A549 treated with AZD2906 at 1 μM for 4 hours (cell line): ENCODE measurements at places on chromosomes 1 and 21. TPM values are rescaled to one million over a fixed set of nuclear protein-coding genes. Genes with fewer than 3 reads are reported as not detected.

The GREM2 gene
- 0.06 to 0.12 TPM (median 0.09 TPM) in 5 replicates for total RNA-seq

The SLC25A24 gene
- 22.6 to 31.5 TPM (median 28.9 TPM) in 5 replicates for total RNA-seq

The G0S2 gene
- total RNA-seq = 3.3 to 4.0 TPM (median 3.4 TPM) in 5 replicates

The MRPL20 gene
- 128 to 145 TPM (median 135 TPM) in 5 replicates for total RNA-seq

The TRAF3IP3 gene
- total RNA-seq = not detected in 5 replicates

The LCE1B gene
- 0.06 to 0.10 TPM (median 0.08 TPM) in 3 of 5 replicates, not detected in the others for total RNA-seq

The TMPRSS3 gene
- total RNA-seq = 0.14 to 0.30 TPM (median 0.20 TPM) in 5 replicates

The ANKRD34A gene
- total RNA-seq = 0.21 to 0.30 TPM (median 0.25 TPM) in 5 replicates

The RYR2 gene
- total RNA-seq = 0.01 to 0.07 TPM (median 0.03 TPM) in 5 replicates

The CYP4A11 gene
- total RNA-seq = not detected in 5 replicates

The CCDC185 gene
- 0.03 to 0.05 TPM (median 0.03 TPM) in 3 of 5 replicates, not detected in the others for total RNA-seq

The ACTN2 gene
- total RNA-seq = 0.01 to 0.09 TPM (median 0.06 TPM) in 4 of 5 replicates, not detected in the other

The AQP10 gene
- total RNA-seq = not detected in 5 replicates

The CTPS1 gene
- total RNA-seq = 80.5 to 107 TPM (median 87.8 TPM) in 5 replicates

The BLACAT1 gene
- 0.03 TPM in 1 of 5 replicates, not detected in the others for total RNA-seq

The IQGAP3 gene
- total RNA-seq = 13.7 to 19.1 TPM (median 15.6 TPM) in 5 replicates

The CBS gene
- total RNA-seq = 11.4 to 13.8 TPM (median 12.0 TPM) in 5 replicates

The DSCAM gene
- total RNA-seq = not detected in 5 replicates

The ACTL8 gene
- total RNA-seq = 1.4 to 1.8 TPM (median 1.7 TPM) in 5 replicates

The NID1 gene
- total RNA-seq = 5.3 to 9.1 TPM (median 7.7 TPM) in 5 replicates

The RPL22 gene
- total RNA-seq = 284 to 448 TPM (median 429 TPM) in 5 replicates

The LRRC38 gene
- total RNA-seq = 0.05 to 0.11 TPM (median 0.09 TPM) in 5 replicates

The TBCE gene
- total RNA-seq = 38.3 to 48.7 TPM (median 44.9 TPM) in 5 replicates

The CD1C gene
- total RNA-seq = not detected in 5 replicates

The SLC9A1 gene
- 15.5 to 18.6 TPM (median 17.4 TPM) in 5 replicates for total RNA-seq
